ENCODE measurements at places on chromosomes 2 and 18. TPM values are rescaled to one million over a fixed set of nuclear protein-coding genes. Genes with fewer than 3 reads are reported as not detected.

The DSG4 gene
- 0.05 TPM for polyA plus RNA-seq

The TMEM37 gene
- polyA plus RNA-seq: 4.9 TPM

The CCDC148 gene
- 0.55 TPM for polyA plus RNA-seq

The CD207 gene
- 2.6 TPM for polyA plus RNA-seq

The SAG gene
- polyA plus RNA-seq: 0.32 TPM

The BBS5 gene
- polyA plus RNA-seq: 7.8 TPM

The MEIS1 gene
- polyA plus RNA-seq: 15.5 TPM

The FN1 gene
- 439 TPM for polyA plus RNA-seq

The VAMP5 gene
- 93.2 TPM for polyA plus RNA-seq

The KIAA2012 gene
- polyA plus RNA-seq: 0.05 TPM

The ACTR3 gene
- 119 TPM for polyA plus RNA-seq

The AOX1 gene
- polyA plus RNA-seq: 10.7 TPM

The SCN7A gene
- polyA plus RNA-seq: 0.98 TPM

The IL36RN gene
- 2.4 TPM for polyA plus RNA-seq

The RND3 gene
- polyA plus RNA-seq: 29.9 TPM

The DPY30 gene
- 147 TPM for polyA plus RNA-seq

The MAPK4 gene
- polyA plus RNA-seq: 3.1 TPM

The GULP1 gene
- polyA plus RNA-seq: 4.1 TPM

The ALK gene
- 0.21 TPM for polyA plus RNA-seq

The SLC9A4 gene
- 0.66 TPM for polyA plus RNA-seq

The TRIM43 gene
- 1.5 TPM for polyA plus RNA-seq

All from thymus (tissue), 14 donors.